ENCODE measurements at places on chromosomes 3 and 15.

- DNase-seq: no peak
Observed at GRCh38 chr3:126484662-126485061, 9.0 kb upstream of the ZXDC start.

DNA sequence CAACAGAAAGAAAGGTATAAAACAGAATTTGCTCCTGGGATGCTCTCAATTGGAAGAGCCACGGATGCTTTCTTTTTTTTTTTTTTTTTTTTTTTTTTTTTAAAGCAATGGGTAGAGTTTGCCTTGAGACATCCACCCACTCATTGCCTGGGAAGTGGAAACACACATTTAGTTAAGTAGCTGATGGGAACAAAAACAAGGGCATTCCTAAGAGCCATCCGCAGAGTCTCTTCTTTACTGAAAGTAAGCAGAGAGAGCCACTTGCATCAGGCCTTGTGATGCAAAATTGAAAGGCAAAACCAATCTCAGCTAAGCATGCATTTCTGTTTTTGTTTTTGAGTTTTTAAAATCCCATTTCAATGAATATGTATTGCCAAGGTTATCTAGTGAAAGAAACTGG is 787.9 kb upstream of the LMCD1 start:
- no peak for DNase-seq

DNA sequence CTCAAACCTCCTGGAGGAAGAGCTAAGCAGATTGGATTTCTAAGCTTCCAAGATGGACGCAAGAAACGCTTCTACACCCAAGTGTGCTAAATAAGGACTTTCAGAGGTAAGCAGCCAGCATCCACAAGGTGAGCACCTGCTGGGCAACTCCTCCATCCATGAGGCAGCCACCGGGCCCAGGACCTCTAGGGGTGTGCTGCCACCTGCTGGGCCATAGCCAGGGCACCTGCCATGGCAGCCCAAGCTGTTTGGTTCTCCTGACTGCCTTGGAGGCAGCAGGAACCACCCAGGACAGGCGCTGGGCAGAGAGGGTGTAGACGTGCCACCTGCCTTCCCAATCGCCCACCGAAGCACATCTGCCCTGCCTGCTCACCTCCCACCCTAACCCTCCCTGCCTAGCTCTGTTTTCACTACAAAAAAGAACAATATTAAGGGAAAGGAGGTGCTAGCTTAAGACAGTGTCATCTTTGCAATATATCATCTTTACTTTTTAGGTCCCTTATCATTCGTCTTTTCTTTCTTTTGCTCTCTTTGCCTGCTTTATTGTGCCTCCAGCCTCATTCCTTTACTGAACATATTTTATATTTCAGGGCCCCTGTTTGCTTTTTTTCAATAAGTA is 12.9 kb downstream of the C15orf62 start:
- no peak for DNase-seq

GRCh38 chr3:33826206-33826605 is 27.8 kb downstream of the PDCD6IP start:
- no peak for DNase-seq

- no peak for DNase-seq
Observed at GRCh38 chr3:113153499-113154107, 57.8 kb upstream of the BOC start.

DNA sequence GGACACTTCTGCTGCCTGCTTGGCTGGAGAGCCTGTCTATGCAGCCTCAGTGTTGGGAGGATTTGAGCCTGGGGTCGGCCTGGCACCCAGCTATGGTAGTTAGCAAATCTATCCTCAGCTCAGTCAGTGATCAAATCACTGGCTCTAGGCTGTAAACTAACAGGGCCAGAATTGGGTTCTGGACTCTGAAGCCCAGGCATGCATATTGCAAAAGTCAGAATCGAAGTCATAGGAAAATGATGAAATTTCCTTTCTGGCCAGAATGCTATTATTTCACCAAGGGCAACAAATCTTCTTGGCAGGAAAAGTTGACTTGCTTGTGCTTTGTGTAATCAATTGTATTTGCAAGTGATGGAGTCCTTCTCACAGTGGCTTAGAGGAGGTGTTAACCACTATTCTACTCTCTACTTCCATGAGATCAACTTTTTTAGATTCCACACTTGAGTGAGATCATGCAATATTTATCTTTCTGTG is 482.6 kb upstream of the TPRG1 start:
- DNase-seq: no peak

GRCh38 chr15:77002436-77002835 is 7.5 kb downstream of the PSTPIP1 start:
- no peak for DNase-seq

GRCh38 chr3:120160050-120160449 is 65.8 kb upstream of the GSK3B start:
- DNase-seq: no peak

DNA sequence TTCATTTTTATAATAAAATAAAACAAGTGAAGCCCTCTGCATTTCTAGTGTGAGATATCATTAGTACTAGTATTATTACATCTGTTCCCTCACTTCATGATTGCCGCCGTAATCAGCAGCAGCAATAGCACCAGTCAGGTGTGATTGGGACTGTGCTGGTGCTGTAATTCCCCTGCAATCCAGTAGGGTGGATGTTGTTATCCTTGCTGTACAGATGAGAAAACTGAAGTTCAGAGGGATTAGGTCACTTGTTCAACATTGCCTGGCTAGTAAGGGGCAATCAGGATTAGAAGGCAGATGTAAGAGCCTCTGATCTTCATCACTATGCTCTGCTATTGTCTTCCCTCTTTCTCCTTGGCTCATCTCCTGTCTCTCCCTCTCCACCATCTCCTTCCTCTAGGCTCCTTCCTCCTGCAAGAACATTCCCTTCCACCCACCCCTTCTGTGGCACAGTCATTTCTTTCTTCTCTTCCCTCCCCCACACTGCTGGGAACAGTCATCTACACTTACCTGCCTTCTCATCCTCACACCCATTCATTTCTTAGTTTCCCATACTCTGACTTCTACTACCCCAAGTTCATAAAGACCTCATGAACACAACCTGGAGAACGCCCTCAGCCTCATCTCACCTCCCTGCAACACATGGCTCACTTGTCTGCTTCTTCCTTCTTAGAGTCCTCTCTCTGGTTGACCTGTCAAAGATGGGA is 29.7 kb downstream of the CRYGS start:
- no peak for DNase-seq

GRCh38 chr15:41487802-41488201 is 5.9 kb upstream of the ITPKA start:
- DNase-seq: no peak

DNA sequence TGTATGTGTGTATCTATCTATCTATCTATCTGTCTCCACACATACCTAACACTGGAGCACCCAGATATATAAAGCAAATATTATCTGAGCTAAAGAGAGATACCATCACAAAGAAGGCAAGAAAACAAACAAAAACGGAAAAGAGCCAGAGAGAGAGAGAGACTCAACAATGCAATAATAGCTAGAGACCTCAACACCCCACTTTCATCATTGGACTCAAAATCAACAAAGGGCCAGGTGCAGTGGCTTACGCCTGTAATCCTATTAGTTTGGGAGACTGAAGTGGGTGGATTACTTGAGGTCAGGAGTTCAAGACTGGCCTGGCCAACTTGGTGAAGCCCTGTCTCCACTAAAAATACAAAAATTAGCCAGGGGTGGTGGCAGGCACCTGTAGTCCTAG is 23.4 kb downstream of the NCBP2 start:
- no peak for DNase-seq

All from cortex of kidney (tissue), 1 donor.